ENCODE measurements at places on chromosomes 2 and 18. TPM values are rescaled to one million over a fixed set of nuclear protein-coding genes. Genes with fewer than 3 reads are reported as not detected.

GRCh38 chr2:26325851-26326250, 20.1 kb upstream of the SELENOI start:
- no peak for DNase-seq

GRCh38 chr18:11249391-11249790, 100.0 kb upstream of the PIEZO2 start:
- no peak for DNase-seq

- no peak for DNase-seq
These were observed 517.0 kb upstream of the KLHL29 start for GRCh38 chr2:22867973-22868372.

- no peak for DNase-seq
These were observed 153.7 kb upstream of the NCK2 start for GRCh38 chr2:105590780-105591660.

GRCh38 chr2:23137166-23137565, 247.8 kb upstream of the KLHL29 start:
- DNase-seq, result no peak

DNA sequence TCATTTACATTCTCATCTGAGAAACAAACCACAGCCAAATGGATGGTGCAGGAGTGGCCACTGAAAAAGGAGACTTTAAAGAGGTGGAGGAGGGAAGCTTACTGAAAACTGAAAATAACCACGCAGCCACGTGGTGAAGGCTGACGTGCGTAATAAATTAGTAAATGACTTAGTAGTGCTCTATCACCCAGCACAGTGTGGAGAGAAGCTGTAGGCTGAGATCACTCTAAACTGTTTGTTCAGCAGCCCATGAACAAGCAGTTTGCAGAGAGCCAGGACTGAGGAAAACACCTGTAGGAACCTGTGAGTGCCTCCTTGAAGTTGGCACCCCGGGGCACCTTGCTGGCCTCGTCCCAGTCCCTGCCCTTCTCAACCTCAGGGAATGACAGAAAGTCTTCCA, 193.0 kb downstream of the TXNL1 start:
- no peak for DNase-seq

- DNase-seq, result no peak
These were observed 211.4 kb downstream of the ZBTB7C start for GRCh38 chr18:48197819-48198218.

GRCh38 chr2:12222554-12222953, 476.1 kb downstream of the LPIN1 start:
- DNase-seq, result no peak

SCG2 gene
- total RNA-seq, result 0.08 TPM

- peak; percentile 58 for DNase-seq
These were observed 99.7 kb downstream of the MEP1B start for GRCh38 chr18:32289483-32290075.

- DNase-seq, result peak; percentile 17
These were observed 63.3 kb upstream of the GALNT5 start for GRCh38 chr2:157194097-157194688.

DNA sequence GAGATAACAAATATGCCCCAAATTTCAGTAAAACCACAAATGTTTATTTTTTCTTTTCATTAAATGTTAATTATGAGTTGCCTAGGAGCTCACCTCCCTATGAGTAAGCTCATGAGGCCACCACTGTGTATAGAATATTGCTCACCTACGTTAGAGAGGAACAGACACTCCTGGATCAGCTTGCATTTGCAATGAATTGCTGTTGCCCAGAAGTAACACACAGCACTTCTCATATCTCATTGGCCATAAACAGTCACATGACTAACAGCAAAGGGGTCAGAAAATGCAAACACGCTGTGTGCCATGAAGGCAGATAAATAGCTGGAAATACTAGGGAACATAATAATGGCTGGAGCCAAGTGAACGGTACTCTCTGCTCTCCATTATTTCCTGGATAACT, 89.0 kb upstream of the GALNT5 start:
- DNase-seq, result no peak

UGT1A5 gene
- total RNA-seq, result not detected

DNA sequence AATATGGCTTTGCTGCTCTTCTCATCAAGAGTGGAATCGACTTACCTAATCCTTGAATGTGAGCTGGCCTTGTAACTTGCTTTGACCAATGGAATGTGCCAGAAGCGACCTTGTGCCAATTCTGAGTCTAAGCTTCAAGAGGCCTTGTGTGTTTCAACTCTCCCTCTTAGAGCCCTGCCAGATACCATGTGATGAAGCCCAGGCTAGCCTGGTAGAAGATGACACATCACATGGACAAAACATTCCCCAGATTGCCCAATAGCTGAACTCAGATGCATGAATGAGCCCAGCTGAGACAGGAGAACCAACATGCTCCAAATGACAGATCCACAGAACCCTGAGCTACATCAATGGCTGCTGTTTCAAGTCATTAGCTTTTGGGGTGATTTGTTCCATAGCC, 4.2 kb upstream of the KLHL14 start:
- DNase-seq, result no peak

DNA sequence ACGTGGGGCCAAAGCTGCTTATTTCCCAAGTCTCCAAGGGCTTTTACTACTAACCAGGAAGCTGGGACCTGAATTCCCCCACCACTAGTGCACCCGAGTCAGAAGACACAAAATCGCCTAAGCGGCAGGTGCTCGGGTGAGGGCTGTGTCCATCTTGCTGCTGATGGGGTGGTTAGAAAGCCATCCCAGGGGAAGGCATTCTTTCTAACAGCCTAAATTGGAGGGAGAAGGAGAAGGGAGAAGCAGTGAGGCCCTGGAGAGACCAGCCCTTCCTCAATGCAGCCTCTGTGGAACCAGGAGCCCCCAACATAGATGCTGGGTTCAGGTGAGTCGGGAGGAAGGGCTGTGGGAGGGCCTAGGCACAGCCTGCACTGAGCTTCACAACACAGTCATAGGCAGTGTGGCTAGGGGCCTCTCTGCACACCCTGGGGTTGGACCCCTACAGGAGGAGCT, 1.9 kb upstream of the PROM2 start:
- no peak for DNase-seq

Data from activated CD4-positive, alpha-beta T cell treated with anti-CD3 and anti-CD28 coated beads, Interleukin-2, amount 10 ng/mL, durations not matched to agents 7 days and 5 days (primary cell).